ENCODE measurements at places on chromosomes 13 and 19.

DNA sequence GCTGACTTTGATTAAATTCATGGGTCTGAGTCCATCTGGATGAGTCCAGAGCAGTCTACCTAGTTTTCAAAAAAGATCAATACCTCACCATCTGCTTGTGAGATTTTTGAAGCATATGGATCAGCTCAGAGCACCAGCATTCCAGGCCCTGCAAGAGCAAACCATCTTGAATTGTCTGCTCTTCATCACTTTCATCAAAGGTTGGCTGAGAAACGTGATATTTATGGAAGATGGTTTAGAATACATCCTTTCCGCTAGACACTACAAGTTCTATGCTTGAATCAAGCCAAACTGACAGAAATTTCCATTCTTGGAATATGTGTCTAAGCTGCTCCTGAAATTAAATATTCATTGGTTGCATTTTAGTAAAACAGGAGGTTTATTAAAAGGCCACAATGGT is 190.3 kb downstream of the KCNRG start:
- DNase-seq: no peak

DNA sequence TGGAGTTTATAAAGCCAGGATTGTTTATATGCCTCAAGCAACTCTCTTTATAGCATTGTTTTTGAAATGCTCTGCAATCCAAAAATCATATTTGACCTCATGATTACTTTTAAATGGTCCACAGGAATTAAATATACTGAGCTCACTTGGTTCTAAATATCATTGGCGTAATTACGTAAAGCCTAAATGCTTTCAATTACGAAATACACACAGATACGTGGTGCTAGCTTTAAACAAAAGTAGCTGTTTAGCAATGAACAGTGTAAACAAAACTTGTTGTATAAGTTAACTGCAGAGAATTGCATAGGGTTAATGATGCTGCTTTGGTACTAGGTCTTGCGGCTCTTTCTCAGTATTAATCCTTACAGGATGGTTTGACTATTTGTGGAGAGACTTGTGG is 346.6 kb downstream of the COG6 start:
- DNase-seq: no peak

DNA sequence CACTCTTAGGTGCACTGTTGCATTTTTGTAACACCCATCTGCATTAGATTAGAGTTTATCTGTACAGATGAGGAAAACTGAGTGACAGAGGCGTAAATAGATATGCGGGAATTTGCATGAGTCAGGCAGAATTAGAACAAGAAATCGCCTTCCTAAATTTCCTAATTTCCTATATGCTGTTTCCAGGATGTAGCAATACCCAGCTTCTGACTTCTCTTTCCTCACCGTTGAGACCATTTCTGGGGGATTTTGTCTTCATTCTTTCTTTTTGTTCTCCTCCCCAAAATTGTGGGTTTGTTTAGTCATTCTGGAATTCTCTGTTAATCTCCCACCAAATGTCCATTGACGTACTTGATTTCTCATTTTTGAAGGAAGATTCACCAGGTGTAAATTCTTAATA is 10.6 kb upstream of the ZNF792 start:
- no peak for DNase-seq

DNA sequence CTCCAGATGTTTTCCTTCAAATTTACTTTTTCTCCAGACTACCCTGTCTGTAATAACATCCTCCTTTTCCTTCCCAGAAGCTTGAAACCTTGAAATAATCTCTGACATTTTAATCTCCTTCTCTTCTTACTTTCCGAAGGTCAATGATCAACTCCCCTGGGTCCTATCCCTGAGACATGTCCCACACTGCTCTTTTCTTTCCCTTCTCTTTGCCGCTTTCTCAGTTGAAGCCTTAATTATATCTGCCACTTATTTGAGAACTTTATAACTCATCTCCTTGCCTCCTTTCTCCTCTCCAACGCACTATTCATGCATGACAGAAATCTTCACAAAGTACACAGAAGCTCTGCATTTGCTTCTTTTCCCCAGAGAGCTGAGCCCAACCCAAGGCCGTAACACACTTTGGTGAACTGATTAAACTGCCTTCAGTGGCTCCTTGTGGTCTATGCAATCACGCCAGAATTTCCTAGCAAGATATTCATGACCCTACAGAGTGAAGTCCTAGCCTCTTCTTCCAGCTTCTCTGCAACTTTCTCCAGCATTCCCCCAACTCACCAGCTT is 9.2 kb upstream of the WASF3 start:
- DNase-seq: no peak

DNA sequence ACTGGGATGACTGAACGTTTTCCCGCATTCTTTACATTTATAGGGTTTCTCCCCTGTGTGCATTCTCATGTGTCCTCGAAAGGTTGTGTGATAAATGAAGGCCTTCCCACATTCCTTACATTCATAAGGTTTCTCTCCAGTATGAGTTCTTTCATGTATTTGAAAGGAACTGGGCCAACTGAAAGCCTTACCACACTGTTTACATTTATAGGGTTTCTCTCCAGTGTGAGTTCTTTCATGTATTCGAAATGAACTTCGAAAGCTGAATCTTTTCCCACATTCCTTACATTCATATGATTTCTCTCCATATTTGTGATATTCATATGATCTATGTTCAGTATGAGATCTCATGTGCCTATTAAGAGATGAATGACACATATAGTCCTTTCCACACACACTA is 19.4 kb downstream of the ZNF709 start:
- no peak for DNase-seq

- no peak for DNase-seq
Measured at GRCh38 chr13:91804724-91805123, 406.3 kb downstream of the GPC5 start.

DNA sequence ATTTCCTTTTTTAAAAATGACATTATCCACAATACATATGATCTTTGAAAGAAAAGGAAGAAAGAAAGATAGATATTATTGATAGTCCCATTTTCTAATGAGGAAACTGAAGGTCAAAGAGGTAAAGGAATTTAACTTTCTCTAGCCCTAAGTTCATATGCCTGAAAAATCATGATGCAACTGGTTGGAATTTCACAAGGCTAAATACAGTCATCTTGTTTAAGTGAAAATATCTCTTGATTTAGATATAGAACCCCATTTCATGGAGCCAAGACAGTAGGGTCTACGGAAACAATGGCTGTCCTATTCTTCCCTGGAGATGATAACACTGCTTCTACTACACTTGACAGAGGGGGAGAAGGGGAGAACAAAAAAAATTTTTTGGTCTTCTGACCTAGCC is 366.2 kb downstream of the DNAJC15 start:
- DNase-seq: no peak

- DNase-seq: no peak
Measured at GRCh38 chr13:46495651-46496050, 57.3 kb upstream of the LRCH1 start.

- no peak for DNase-seq
Measured at GRCh38 chr19:50510700-50511068, 307 bp downstream of the JOSD2 start.

DNA sequence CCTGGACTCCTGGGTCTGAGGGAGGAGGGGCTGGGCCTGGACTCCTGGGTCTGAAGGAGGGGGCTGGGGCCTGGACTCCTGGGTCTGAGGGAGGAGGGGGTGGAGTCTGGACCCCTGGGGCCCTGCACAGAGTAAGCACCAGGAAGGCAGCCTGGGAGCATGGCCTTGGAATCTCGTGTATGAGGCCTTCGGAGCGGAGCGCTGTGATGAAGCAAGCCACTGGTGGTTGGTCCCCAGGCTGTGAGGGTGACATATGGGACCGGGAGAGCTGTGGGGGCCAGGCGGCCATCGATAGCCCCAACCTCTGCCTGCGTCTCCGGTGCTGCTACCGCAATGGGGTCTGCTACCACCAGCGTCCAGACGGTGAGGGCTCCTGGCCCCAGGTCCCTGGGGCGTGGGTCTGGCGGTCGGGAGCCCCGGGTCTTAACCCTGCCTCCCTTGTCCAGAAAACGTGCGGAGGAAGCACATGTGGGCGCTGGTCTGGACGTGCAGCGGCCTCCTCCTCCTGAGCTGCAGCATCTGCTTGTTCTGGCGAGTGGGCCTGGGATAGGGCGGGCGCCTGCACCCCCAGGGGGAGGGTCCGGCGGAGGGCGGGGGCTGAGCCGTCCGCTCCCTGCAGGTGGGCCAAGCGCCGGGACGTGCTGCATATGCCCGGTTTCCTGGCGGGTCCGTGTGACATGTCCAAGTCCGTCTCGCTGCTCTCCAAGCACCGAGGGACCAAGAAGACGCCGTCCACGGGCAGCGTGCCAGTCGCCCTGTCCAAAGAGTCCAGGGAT is 918 bp downstream of the TMEM190 start:
- DNase-seq: no peak

GRCh38 chr13:98752467-98753290 is at the start of gene SLC15A1:
SLC15A1 (minus strand) TSS chr13:98752672; CDS start chr13:98752598, 74 bp downstream.
- DNase-seq: no peak

DNA sequence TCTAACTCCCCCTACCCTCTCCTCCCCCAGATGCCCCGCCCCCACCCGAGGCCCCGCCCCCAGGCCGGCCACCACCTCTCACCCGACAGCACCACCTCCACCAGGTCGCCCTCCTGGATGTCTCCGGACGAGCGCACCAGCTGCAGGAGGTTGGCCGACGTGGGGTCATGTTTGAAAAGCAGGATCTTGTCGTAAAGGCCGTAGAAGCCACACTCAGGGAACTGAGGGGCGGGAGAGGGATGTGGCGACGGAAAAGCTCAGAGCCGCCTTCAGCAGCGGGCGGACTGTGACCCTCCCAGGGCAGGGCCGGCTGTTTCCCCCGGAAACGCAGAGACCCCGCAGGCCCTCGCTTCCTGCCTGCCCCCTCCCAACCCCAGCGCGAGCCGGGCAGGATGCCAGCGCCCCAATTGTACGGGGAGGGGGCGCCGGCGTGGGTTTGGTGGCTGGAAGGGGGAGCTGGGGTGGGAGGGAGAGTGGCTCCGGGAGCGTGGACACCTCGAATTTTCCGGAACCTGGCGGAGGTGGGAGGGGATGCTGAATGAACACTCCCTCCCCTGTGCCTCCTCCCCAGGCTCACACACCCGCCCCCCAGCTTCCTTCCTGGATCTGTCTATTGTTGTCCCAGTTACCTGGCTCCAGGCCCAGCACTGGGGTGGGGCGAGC is 3.0 kb downstream of the PRKD2 start:
- peak; percentile 43 for DNase-seq

- no peak for DNase-seq
Measured at GRCh38 chr13:80359778-80360452, 19.0 kb upstream of the SPRY2 start.

DNA sequence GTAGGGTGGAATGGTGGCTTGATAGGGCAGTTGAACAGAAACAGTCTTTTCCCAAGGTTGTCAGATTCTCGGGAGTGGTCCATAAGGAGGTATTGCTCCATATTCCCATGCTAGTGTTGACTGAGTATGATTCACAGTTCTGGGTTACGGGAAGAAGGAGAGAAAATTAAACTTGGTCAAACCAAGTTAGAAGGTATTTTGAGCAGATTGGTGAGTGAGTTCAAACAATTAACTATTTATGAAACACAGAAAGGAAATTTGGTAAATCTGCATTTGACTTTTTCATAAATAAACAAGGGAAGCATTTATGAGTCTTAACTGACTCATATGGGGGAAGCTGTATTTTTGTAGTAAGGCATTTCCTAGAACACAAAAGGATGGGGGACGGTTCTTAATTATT is 2419.4 kb downstream of the PCDH9 start:
- DNase-seq: no peak

DNA sequence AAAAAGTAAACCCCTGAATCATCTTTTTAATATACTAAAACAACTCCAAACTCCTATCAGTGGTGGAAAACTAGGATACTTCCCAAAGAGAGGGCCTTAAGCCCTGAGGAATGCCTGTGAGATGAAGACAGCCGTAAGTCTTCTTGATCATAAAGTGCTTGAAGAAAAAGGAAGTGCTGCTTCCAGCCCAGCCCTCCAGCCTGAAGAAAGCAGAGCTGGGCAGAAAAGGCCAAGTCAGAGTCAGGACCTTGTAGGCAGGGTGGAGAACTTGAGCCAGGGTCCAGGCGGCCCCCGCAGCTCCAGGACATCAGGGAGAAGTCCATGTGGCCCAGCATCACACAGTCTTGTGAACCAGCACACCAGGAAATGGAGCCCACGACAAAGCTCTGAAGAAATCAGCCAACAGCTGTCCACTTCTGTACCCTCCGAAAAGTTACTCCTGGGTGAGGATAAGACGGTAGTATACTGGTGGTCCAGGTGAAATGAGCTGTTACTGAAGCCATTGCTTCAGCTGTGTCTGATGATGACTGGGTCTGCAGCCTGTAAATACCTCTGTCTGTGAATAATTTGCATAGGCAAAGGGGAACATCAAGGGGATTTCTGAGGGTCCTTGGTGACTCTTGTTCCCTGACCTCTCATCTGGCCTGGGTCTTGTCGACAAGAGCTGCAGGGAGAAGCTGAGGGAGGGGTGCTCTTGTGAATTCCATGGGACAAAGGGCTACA is 18.7 kb upstream of the CRYL1 start:
- DNase-seq: no peak

- peak; percentile 40 for DNase-seq
Measured at GRCh38 chr19:33280351-33280921, 21.9 kb downstream of the CEBPA start.

GRCh38 chr19:8242211-8242821 is 33.1 kb downstream of the CERS4 start:
- DNase-seq: no peak

DNA sequence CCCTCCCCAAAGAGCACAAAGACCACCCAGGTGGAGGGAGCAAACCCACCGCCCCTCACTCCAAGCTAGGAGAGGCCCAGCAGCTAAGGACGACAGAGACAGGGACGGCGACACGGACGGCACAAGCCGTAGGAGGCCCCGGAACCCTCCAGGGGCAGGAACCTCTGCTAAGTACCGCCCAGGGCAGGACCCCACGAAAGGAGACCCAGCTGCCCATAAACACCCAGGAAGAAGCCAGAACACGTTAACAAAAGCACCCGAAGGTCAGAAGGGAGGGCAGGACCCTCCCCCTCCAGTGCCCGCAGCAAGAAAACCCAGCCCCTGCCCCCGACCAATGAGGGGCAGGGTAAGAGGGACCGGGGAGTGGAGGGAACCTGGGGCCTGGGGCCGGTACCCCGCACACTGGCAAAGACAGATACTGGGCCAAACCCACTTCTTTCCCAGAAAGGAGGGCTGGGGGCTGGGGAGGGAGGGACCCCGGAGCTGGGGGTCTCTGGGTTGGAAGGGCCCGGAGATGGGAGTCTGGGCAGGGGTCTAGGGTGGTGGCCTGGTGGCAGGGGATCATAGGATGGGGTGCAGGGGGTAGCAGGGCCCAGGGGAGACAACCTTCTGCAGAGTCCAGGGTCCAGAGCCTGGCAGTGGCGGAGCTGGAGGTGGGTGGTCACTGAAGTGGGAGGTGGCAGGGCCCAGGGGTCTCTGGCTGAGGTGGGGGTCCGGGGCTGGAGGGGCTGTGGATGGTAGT is 2.4 kb downstream of the BTBD2 start:
- no peak for DNase-seq

- DNase-seq: no peak
Measured at GRCh38 chr19:38404858-38405257, 2.0 kb downstream of the FAM98C start.
